ENCODE measurements at places on chromosomes 7 and 10.
A peak's percentile ranks its signal among the peaks of the same experiment; 100 is the strongest.

DNA sequence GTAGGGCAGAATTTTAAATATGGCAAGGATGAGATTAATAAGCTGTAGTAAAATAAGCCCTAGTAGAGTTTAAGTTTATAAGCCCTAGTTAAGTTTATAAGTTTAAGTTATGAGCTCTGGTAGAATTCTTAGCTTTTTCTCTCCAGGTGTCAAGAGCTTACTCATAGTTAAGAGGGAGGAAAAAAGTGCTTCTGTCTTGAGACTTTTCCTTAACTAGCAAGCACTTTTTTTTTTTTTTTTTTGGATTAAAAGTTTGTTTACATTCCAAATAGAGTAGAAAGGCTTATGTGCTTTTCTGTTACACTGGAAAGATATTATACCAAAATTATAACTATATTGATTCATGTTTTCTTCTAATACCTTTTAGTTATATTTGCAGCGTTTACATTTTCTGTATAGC, 25.5 kb upstream of the MPP7 start:
- no peak for DNase-seq

DNA sequence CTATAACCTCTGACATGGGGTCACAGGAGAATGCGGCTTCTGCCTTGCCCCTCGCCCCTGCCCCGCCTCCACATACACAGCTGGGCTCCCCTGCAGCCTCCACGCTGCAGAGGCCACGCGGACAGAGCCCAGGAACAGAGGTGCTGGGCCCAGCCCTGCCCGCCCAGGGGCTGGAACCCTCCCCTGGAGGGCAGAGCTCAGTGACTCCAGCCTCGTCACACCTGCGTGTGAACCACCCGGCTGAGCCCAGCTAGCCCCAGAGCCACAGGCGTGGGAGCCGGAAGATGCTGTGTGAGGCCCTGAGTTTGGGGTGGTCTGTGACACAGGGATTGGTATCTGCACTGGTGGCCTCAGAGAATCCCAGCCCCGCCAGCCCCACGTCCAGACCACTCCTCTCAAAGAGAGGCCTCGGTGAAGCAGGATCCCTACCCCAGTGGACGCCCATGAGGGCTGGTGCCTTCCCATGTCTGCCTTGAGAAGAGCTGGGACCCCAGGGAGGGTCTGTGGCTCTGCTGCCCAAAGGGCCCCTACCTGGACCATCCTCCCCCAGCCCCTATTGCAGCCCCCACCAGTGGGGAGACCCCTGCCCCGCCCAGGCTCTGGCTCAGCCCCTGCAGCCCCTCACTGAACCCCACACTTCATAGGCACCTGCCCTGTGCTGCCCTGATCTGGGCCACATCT, 8.1 kb upstream of the ADAP1 start:
- DNase-seq = no peak

- no peak for DNase-seq
These were observed 94.5 kb downstream of the PTPRE start for GRCh38 chr10:128001363-128001745.

- DNase-seq = no peak
These were observed 16.1 kb downstream of the USP6NL start for GRCh38 chr10:11595395-11595692.

- no peak for DNase-seq
These were observed 43.2 kb upstream of the TES start for GRCh38 chr7:116167177-116167576.

DNA sequence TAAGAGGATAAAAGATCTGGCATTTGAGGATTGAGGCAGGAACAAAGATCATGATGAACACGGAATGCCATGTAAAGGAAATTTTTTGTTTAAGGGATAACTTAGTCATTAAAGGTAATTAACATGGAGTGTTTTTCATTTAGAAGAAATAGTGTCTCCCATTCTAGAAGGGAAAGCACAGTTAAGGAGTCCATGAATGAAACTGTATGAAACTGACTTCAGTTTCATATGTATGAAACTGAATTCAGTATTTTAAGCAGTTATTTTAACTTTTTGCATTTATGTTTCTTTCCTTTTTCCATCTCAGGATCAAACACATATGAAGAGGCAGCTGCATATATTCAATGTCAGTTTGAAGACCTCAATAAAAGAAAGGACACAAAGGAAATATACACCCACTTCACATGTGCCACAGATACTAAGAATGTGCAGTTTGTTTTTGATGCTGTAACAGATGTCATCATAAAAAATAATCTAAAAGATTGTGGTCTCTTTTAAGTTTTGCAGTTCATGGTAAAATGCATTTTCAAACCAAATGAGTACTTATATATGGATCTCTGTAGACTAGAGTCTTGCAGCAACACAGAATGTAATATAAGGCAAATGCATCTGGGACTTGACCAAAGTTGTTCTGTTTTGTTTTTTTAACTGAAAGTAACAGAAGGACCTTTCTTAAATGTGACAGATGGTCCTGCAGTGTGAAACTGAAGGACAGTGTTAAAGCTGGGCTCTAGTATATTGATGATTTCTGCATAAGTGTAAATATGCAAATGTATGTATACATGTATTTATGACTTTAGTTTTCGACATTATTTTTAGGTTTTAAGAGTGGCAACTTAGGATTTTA, 82.6 kb downstream of the GNAI1 start:
- no peak for DNase-seq

- no peak for DNase-seq
These were observed 8.7 kb downstream of the RASGEF1A start for GRCh38 chr10:43258211-43258561.

- no peak for DNase-seq
These were observed 216.8 kb upstream of the CCDC6 start for GRCh38 chr10:60123172-60123571.

- DNase-seq = no peak
These were observed 268.4 kb downstream of the TCERG1L start for GRCh38 chr10:131043039-131043691.

- DNase-seq = no peak
These were observed 5.3 kb upstream of the AGR2 start for GRCh38 chr7:16810112-16810511.

DNA sequence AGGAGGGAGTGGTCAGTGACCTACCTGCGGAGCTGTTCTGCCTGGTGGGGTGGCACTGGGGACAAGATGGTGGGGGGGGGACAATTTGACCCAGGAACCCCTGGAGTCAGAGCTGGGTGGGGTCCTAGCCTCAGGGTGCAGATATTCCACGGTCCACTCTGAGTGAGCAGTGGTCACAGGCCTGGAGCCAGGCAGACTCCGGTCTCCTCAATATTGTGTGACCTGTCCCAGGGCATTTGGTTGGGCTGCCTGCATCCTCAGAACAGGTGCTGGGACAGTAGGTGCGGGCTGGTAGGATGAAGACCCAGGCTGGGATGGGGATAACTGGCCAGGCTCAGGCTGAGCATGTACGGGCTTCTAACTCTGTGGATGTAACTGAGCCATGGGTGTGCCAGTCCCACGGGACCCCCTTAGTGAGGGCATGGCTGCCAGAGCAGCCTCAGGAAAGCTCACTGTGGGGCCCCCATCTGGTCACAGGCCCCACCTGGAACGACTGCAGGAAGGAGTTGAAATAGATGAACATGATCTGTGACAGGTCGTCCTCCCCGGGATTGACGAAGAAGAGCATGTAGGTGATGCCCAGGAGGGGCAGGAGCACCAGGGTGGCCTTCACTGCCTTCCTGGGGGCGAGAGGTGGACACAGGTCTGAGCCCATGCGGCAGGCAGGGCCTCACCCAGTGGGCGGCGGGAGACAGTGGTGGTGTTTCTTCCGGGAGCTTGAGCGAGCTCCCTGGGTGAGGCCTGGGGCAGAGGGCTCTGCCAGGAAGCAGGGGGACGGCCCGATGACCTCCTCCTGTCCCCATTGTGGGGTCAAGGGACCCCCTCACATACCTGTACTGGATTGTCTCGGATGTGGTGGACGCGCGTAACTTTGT, 26.9 kb downstream of the CRHR2 start:
- no peak for DNase-seq

DNA sequence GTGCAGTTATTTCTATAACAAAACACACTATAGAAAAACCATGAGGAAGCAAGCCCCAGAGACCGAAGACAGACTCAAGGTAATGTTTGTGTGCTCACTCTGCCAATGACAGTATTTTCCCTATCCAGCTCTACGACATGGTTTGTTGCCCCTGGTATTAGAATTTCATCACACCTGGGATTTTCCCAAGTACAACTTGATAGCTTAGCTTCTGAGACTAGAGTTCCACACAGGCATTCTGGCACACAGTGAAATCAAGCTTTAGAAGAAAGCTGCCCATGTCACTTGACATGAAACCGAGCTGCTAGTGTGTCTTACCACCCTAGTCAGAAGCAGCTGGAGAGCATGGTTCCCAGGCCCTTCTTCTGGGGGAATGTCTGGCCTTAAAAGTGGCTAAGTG, 44.1 kb upstream of the AKR1E2 start:
- DNase-seq = no peak

GRCh38 chr7:92064438-92065029, 69.7 kb downstream of the CYP51A1 start:
- no peak for DNase-seq

GRCh38 chr10:113084031-113084430, 134.0 kb downstream of the TCF7L2 start:
- no peak for DNase-seq

GRCh38 chr7:81256991-81257390, 338.1 kb upstream of the SEMA3C start:
- no peak for DNase-seq

GRCh38 chr7:151351027-151351426, 9.4 kb downstream of the NUB1 start:
- DNase-seq = no peak

DNA sequence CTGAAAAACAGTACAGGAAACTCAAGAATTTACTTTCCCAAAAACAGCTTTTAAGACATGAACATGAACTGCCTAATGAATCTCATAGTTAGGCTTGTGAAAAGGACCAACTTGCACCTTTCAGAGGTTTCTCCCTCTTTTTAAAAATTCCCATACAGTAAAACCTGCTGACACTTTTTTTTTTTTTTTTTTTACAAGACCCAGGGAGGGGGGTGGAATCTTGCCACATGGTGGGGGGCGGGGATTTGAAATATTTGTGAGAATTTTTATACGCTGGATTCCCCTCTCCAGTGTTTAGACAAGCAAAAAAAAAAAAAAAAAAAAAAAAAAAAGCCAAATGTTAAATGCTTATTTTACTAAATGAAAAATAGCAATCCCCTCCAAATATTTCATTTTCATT, 57.4 kb downstream of the HIBADH start:
- DNase-seq = no peak

DNA sequence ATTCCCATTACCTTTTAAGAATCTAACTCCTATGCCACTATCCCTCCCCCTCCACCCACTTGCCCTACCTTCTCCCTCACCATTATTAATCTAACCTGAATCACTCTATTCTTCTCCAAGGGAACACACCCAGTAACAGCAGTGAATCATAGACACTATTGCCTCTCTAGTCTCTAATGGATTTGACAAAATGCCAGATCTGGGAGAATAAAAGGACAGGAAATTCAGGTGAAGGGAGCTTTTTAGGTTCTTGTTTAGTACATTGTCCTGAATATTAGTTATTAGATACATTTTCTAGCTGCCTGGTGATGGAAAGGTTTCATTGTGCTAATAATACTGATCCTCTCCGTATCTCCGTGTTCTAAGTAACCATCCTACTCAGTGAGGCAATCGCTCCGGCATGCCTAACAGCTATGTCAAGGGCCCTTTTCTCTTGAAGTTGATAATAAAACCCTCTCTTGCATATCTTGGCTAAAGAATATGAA, 4.1 kb upstream of the SFR1 start:
- no peak for DNase-seq

GRCh38 chr7:45246339-45246738, 88.7 kb downstream of the RAMP3 start:
- no peak for DNase-seq

DNA sequence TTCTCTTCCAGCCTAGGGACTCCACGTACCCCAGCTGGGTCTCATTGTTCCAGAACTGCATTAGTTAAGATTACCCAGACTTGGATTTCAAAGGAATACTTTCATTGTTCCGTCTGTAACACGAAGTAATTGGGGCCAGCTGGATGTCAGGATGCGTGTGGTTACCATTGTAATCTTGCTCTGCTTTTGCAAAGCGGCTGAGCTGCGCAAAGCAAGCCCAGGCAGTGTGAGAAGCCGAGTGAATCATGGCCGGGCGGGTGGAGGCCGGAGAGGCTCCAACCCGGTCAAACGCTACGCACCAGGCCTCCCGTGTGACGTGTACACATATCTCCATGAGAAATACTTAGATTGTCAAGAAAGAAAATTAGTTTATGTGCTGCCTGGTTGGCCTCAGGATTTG, 21.0 kb downstream of the LRRC17 start:
- no peak for DNase-seq

- no peak for DNase-seq
These were observed 35.2 kb upstream of the MAP3K8 start for GRCh38 chr10:30398788-30399187.

DNA sequence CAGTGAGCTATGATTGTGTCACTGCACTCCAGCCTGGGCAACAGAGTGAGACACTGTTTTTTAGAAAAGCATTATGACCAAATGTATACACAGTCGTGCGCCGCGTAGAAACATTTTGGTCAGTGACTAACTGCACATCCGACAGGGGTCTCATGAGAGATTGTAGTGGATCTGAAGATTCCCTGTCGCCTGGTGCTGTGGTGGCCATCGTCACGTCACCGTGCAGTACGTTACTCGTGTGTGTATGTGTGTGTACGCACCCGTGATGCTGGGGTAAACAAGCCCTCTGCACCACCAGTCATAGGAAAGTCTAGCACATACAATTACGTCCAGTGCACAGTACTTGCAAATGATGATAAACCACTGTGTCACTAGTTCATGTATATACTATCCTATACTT, 109.4 kb downstream of the ELFN1 start:
- no peak for DNase-seq

DNA sequence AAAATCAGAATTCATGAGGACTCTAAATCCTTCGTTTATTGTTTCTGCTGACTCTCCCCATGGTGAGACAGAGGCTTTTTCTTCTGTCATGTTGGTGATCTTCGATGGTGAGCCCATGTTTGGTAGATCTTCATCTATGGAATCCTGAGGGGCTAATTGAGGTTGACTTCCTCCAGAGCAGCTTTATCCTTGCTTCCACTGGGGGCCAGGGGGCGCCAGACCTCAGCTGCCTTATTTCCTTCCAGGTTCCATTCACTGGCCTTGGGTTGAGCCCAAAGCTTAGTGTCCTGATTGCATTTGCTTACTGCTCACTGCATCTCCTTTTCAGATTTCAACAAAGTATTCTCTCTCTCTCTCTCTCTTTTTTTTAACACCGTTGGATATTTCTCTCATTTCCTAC, 80.7 kb downstream of the GCC1 start:
- peak; percentile 3 for DNase-seq
